ENCODE measurements at places on chromosomes 3 and 15.

DNA sequence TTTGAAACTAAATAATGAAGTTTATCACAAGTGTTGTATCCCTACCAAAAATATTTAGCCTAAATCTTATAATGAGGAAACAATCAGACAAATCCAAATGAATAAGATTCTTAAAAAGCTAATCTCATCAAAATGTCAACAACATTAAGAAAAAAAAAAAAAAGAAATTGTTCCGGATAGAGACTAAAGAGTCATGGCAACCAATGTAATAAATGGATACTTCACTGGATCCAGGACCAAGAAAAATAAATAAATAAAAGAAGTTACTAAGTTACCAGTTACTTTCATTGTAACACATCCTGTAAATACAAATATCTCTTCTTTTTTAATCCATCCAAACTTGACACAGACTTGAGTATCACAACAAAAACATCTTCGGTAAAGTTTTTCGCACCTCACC is 607 bp downstream of the MRPL47 start:
- no peak for DNase-seq

- DNase-seq: peak; percentile 61
Observed at GRCh38 chr3:158768881-158769543, 32.8 kb upstream of the MFSD1 start.

GRCh38 chr3:32026593-32026992 is 45.0 kb downstream of the ZNF860 start:
- DNase-seq: no peak

- DNase-seq: no peak
Observed at GRCh38 chr3:54963641-54964040, 35.8 kb upstream of the LRTM1 start.

- peak; percentile 45 for DNase-seq
Observed at GRCh38 chr3:15300323-15301078, 31.9 kb downstream of the SH3BP5 start.

GRCh38 chr3:29531644-29532043 is 250.8 kb downstream of the RBMS3 start:
- DNase-seq: no peak

GRCh38 chr15:100297812-100298211 is 44.0 kb downstream of the ADAMTS17 start:
- no peak for DNase-seq

DNA sequence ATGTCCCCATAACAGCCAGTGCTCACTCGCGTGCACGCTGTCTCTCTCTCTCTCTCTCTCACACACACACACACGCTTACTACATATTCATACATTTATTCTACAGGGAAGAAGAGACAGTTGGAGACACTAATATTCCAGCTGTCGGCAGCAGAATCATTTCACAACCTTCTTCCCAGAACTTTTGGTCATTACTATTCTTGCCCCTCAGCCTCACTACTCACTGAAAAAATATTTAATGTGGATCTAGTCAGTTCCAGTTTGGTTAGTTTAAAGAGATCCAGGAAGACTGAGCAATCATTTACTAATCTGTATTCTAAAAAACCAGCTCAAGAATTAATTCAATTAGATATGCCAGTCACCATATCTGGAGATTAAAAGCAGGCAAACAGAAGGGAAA is 394.9 kb downstream of the PTPRG start:
- no peak for DNase-seq

DNA sequence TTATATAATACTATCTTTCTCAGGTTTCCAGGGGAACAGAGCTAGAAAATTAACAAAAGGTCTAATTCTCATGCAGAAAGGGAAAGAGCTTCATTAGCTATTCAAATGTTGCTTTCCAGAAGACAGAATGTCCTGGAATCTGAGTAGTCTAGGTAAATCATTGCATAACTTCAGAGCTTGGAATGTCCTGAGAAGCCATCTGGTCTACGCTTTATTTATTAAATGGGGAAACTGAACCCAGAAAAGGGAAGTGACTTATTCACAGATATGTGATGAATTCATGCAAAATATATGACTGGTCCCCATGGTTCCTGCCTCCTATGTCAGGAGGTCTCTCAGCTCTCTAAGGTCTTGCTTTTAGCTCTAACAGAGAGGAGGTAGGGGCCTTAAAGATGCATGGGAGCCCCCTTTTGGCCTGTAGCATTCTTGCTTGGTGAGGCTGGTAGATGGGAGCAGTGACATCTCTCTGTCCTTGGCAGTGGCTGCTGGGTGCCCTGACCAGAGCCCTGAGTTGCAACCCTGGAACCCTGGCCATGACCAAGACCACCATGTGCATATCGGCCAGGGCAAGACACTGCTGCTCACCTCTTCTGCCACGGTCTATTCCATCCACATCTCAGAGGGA is 99.2 kb downstream of the CEMIP start:
- DNase-seq: no peak

DNA sequence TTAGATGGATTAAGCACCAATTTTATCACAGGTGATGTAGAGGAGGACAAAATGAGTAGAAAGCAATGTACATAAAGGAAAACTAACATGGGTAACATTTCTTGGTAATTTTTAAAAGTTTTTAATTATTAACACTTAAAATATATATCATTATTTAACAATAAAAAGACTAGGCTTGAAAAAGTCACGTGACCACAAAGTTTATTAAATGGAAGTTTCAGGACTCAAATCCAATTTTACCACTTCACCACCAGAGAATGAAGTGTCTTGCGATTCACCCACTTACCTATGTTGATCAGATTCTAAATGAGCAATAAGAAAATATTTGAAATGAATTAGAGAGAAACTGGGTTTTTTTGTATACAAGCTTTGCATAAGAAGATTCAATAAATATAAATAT is 721.3 kb downstream of the GBE1 start:
- DNase-seq: no peak

DNA sequence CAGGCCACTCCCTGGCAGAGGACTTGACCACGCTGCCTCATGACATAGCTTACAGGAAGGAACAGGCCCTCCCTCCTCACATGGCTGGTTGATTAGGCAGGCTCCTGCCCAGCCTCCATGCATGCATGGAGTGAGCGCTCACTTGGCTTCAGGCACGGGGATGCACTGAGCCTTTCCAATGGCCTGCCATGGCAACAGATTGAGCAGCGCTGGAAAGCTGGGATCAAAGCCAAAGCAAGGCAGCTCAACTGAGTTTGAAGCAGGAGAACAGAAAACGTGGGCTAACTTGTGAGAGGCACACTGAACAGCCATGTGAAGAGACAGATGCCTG is 5.9 kb upstream of the GRAMD2A start:
- no peak for DNase-seq

DNA sequence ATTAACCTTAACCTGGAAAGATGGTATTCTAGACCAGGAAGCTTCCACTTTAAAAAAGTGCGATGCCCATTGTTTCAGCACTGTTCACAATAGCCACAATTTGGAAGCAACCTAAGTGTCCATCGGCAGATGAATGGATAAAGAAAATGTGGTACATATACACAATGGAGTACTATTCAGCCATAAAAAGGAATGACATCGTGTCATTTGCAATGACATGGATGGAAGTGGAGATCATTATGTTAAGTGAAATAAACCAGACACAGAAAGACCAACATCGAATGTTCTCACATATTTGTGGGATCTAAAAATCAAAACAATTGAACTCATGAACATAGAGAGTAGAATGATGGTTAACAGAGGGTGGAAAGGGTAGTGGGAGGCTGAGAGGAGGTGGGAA is 94.2 kb downstream of the NR2F2 start:
- DNase-seq: no peak

GRCh38 chr3:57654267-57654666 is 38.6 kb downstream of the DENND6A start:
- no peak for DNase-seq

- DNase-seq: no peak
Observed at GRCh38 chr3:49602049-49602554, 47.8 kb downstream of the BSN start.

DNA sequence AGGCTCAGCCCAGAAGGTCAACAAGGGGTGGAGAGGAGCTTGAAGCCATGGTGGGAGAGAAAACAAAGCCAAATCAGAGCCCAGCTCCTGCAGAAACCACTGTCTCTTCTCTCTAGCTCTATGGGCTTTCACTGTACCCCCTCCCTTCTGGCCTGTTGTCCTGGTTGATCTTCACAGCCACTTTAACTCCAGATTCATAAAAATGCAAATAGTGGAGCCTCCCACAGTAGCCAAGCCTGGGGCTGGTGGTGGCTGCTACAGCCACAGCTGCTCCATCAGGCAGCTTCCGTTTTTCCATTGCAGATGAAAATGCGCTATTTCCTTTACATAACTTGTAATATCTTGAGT is 20.7 kb upstream of the CAV3 start:
- no peak for DNase-seq

DNA sequence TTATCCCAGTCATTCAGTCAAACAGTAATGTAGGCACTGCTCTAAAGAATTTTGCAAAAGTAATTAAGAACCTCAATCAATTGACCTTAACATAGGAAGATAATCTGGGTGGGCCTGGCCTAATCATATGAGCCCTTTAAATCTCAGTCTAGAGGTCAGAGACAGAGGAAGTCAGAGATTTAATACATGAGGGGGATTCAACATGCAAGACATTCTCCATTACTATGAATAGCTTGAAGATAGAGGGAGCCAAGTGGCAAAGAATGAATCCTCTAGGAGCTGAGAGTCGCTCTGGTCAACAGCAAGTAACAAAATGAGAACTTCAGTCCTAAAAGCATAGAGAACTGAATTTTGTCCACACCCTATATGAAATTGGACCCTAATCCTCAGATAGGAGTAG is 39.0 kb upstream of the MBNL1 start:
- no peak for DNase-seq

DNA sequence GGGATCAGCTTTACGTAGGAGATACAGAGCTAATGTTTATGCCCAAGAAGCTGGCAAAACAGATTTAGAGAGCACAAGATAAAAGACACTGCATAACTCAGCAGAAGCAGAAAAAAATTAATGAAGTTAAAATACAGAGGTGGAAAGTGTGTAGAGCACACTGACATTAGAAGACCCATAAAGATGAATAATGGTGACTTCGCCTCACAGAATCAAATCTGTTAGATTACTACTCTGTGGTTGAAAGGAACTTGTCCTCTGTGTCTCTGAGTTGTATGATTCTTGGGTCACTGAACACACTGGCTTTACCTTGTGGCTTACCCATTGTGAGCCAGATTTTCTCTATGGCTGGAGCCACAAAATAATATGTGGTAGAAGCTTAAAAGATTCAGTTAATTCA is 224.4 kb downstream of the PLCH1 start:
- DNase-seq: no peak

GRCh38 chr3:149077628-149078027 is 8.7 kb downstream of the HLTF start:
- no peak for DNase-seq

GRCh38 chr3:116050311-116050915 is 394.9 kb downstream of the LSAMP start:
- no peak for DNase-seq

GRCh38 chr15:75661100-75661755 is 13.5 kb downstream of the SNX33 start:
- DNase-seq: peak; percentile 45

- DNase-seq: no peak
Observed at GRCh38 chr3:158683230-158683962, 10.9 kb upstream of the LXN start.

GRCh38 chr3:4994823-4995499 is 15.7 kb downstream of the BHLHE40 start:
- no peak for DNase-seq

DNA sequence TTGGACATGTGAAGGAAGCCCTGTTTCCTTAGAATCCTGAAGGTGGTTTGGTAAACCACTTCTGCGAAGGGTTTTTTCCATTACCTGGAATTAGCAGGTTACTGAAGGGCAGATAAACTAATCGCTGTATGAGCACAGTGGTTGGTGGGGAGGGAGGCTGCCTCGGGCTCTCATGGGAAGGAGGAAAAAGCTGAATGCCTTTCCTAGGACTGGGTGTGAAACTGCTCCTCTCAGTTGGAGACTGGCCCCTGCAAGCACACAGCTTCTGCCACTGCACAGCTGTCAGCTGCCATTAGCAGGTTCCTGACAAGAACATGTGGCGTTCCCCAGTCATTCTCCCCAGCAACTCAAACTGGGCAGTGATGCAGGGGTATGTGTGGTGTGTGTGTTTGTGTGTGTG is 376.3 kb downstream of the GAP43 start:
- DNase-seq: no peak

DNA sequence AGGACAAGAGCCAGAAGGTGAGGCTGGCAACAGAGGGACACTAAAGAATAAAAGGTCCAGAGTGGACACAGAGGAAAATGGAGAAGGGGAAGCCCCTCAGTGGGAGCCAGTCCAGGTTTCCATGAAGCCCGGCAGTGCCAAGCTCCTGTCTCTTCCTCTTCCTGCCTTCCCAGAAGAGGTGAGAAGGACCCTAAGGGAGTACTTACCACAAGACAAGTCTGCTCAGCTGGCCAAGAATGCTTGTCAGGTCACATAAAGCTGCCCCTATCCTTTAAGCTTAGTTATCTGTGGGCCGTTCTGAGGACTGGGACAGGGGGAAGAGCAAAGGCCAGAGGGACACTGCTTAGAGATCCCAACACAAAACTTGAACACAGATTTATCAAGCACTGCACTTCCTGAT is 100.2 kb downstream of the RYK start:
- no peak for DNase-seq

- no peak for DNase-seq
Observed at GRCh38 chr3:136093771-136094170, 102.4 kb downstream of the MSL2 start.

DNA sequence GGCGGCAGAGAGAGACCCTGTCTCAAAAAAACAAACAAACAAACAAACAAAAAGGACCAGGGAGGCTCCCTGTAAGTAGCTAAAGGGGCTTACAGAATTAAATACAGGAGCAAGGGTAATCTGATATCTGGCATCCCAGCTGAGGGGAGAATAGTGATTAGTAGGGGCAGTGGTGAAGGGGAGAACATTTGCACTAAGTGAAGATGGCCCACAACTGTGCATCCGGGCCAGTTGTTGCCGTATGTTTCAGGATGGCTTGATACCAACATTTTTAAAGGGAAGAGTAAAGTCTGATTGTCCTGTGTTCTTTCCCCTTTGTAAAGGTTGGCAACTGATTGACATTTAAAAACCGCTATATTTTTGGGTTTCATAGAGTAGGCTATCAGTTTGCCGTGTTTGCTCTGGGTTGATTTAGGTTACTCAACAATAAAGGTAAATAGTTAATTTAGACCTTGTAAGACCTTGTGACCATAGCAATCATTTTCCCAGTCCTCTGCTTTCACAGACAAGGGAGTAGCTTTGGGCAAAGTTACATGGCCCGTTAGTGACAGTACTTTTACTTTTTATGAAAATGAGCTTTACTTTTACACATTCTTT is 167.8 kb downstream of the PTPRG start:
- no peak for DNase-seq

GRCh38 chr15:96505014-96505413 is 174.5 kb downstream of the NR2F2 start:
- DNase-seq: no peak

- no peak for DNase-seq
Observed at GRCh38 chr3:63964681-63965485, 52.7 kb upstream of the SCAANT1 start.

- no peak for DNase-seq
Observed at GRCh38 chr3:106678657-106679390, 698.4 kb upstream of the CCDC54 start.

DNA sequence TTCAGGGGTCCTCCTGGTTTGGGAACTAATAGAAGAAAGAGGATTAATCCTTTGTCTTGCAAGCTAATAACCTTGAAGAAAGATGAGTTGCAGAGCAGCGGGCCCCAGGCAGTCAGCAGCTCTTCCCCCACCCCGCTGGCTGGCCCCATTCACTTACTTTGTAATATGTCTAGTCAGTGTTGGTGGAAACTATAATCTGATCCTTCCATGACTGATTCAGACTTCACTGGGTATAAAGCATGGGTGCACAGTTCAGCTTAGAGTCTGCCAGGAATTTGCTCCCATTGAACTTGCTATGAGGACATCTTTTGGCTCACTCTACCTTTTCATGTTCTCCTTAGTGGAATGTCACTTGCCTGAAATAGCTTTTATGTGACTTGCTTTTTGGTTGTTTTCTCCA is 117.7 kb downstream of the CCNL1 start:
- DNase-seq: no peak
